Fibroblast of upper back skin (primary cell): ENCODE measurements at places on chromosomes 3 and 15.

GRCh38 chr3:194130807-194131589 is 5.0 kb upstream of the HES1 start:
- DNase-seq: peak; percentile 16

DNA sequence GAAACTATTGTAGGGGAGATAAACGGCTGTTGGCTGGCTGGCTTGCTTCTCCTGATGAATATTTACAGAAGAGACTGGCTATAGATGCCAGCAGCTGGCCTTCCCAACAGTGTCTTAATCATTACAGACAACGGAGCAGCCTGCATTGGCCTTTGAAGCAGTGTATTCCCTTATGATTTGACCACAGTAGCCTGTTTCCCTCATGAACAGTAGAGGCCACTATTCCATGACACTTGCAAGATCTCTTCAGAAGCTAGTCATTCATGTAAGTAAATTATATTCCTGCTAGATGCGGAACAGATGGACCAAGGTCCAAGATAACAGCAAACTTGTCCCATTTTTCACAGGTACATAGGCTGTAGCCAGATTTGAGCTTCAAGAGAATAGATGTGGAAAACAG is 47.3 kb downstream of the TMCO5A start:
- DNase-seq: peak; percentile 52

- DNase-seq: peak; percentile 20
Observed at GRCh38 chr3:377158-377561, 180.6 kb downstream of the CHL1 start.

GRCh38 chr15:72685301-72685924 is 569 bp downstream of the HIGD2B start:
- DNase-seq: no peak

DNA sequence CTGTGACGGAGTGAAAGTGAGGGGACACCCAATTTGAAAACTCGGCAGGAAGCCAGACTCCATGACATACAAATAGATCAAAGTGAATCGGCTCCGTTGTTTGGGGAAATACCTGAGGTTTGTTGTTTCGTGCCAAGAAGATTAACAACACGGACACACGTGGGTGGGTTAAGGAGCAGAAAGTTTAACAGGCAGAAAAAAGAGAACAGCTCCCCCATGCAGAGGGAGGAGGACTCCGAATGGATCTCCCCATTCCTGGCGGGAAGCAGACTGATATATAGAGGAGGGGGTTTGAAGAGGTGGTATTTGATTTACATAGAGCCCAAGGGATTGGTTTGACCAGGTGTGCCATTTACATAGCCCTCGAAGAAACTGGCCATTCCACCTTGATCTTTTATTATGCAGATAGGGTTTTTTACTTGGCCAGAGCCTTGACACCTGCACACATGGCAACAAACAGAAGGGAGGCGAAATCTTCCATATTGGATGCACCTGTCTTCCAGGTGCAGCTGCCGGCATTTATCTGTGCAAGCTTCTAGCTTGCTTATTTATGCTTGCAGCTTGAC is 4.8 kb upstream of the SACM1L start:
- DNase-seq: no peak

DNA sequence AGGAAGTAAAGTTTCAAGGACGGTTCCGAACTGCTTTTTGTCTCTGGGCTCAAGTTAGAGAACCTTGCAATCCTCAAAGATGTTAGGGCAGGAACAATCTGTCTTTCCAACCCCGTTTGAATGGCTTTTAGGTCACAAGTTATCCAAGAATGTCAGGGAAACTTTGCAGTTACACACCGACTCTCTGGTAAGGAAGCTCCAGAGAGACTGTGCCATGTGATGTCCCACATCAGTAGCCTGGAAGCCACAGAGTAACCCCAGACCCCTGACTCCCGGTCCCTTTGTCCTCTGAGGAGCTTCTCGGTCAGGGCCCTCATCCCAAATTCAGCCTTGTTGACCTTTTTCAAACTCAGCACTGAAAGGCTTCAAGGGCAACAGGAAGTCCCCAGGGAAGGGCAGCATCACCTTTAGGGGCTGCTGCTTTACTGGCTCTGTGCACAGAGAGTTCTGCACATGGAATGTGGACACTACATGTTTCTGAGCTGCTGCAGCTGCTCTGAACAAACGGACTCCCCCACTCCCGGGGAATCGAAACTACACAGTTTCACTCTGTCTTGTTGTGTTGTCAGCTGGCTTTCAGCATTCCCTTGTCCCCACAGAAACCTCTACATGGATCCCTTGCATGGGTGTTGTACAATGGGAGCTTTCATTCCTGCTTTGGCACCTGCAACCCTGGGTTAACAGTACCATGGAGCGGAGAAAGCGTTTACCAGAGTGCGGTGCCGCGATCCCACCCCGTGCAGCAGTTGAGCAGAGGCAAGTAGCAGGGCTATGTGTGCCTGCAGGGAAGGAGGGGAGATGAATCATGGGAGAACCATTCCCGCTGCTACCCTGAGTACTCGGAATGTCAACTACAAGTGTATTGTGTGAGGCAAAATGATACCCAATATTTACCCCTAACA is 408.2 kb upstream of the THBS1 start:
- DNase-seq: peak; percentile 77

DNA sequence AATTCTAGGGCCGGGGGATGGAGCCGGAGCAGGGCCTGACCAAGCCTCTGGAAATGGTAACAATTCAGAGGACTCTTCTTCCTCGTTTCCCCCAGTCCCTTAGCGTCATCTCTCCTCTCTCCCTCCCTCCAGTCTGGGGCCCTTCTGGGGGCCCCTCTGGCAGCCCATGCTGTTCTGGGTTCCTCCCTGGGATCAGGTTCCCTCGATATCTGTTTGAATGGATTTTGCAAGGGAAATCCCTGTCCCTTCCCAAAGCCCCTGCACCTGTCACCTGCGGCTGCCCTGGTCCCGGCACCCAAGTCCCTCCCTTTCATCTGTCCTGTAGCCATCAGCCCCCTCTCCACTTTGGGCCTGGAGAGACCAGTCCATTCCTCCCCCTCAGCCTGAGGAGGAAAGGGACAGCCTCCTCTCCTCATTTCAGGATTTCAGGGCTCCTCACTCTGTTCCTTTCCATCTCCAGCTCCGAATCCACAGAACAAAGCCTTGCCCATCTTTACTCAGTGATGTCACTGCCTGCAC is 1.7 kb upstream of the PLCB2 start:
- DNase-seq: no peak

GRCh38 chr15:85128621-85129020 is 147.0 kb downstream of the PDE8A start:
- no peak for DNase-seq

- DNase-seq: peak; percentile 66
Observed at GRCh38 chr15:38849046-38849445, 284.4 kb upstream of the RASGRP1 start.
